ENCODE measurements at places on chromosomes 7 and 10.

DNA sequence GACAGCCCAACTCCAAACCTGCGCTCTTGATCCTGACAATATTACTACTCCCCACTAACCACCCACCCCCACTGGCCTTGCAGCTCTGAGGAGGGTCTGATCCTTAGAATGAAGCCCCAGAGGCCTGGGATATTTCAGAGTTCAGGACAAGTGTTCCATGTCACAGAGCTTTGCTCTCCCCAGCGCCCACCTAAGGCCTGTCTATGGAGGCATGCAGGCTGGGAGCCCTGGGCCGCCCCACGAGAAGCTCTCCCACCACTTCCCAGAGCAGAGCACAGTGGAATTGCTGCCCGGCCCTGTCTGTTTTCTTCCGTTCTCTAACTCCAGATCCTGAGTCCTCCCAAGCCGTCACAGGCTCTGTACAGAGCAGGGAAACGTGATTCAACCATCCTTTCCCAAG lies 74.6 kb downstream of the COL13A1 start:
- DNase-seq = no peak

DNA sequence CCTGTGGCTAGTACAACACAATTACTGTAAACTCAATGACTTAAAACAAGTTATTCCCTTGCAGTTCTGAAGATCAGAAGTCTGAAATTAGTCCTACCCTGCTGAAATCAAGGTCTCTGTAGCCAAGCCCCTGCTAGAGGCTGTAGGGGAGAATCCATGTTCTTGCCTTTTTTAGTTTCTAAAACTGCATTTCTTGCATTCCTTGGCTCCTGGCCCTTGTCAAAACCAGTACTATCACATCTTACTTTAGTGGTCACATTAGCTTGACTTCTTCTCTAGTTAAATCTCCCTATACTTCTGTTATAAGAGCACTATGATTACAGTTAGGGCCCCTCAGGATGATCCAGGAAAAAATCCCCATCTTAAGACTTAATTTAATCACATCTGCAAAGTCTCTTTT lies 567.0 kb downstream of the GFRA1 start:
- DNase-seq = no peak

GRCh38 chr7:120526902-120527509 lies 254.0 kb downstream of the KCND2 start:
- no peak for DNase-seq

GRCh38 chr10:23001901-23002516 lies 74.2 kb downstream of the ARMC3 start:
- DNase-seq = no peak

GRCh38 chr7:148927123-148928045 lies 43.3 kb upstream of the EZH2 start:
- no peak for DNase-seq
